ENCODE measurements at places on chromosomes 11 and 22.

DNA sequence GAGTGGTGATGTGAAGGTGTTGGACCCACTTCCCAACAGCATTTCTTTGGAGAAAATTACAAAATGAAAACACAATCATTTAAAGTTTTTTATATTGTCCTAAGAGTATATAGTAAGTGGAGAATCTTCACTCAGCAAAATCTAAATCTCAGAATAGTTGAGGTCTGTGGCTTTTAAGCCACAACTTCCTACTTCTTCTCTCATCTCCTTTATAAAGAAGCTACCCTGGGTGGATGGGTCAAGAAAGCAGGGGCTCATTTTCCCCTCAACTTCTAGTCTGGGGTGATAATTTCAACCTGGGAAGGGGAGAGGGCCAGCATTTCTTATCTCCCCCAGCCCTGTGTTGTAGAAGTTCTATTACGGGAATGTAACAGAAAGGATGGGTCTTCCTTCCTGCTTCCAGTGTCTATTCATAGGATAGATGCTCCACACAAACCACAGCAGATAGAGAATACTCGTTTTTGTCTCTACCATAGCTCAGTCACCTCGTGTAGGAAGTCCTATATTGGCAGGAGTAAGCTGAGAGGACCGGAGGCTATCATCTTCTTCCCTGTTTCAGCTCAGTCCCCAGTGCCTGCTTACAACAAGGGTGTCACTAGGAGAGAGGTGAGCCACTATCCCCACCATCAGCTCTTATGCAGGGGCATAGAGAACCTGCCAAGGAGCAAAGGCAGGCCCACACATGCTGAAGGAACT, 341.5 kb downstream of the CASP12 start:
- no peak for DNase-seq

GRCh38 chr22:30043161-30043560, 37.1 kb upstream of the HORMAD2 start:
- DNase-seq: no peak

DNA sequence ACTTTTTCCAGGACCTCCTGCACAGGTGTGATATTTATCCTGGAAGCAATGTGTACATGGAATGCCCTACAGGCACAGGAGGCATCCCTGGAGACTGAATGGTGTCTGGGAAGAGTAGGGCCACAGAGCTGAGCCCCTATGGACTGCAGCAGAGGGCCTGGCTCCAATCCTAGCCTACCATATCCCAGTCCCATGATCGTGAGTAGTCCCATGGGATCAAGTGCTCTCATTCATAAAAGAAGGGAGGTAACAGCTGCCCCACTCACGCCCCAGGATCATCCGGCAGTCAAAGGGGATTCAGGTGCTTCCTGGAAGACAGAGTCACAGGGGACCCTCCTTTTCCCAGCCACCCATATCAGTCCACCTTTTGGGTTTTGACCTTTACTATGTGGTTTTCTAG, 24.0 kb downstream of the ANKK1 start:
- no peak for DNase-seq

DNA sequence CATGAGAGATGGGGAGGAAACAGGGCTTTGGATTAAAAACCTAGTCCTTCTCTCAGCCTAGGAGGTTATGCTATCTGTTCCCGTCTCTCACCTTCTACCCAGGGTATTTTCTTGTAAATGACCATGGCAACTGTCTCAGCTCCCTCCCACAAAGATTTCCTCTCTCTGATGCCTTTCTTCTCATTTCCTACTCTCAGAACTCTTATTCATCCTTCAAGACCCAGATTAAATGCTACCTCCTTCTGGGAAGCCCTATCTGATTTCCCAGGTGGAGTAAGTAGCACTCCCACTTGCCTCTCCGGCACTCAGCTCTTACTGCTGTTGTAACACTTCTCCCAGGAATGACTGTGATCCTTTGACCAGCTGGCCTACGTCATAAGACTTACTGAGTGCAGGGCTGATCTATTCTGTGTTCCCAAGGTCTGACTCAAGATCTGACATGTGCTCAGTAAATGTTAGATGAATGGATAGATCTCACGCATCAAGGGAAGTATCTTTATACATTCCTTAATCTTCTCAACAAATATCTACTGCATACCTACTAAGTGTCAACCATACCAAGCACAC, 175.0 kb downstream of the TENM4 start:
- no peak for DNase-seq

GRCh38 chr11:68741463-68741862, 9.9 kb downstream of the TESMIN start:
- DNase-seq: no peak

GRCh38 chr11:2202071-2202899, 30.7 kb upstream of the TH start:
- DNase-seq: no peak

Data from cardiac septum (tissue), 1 donor.